ENCODE measurements at places on chromosomes 5 and 9. TPM values are rescaled to one million over a fixed set of nuclear protein-coding genes. Genes with fewer than 3 reads are reported as not detected.

MCTP1 gene
- total RNA-seq, result 39.8 TPM

DOCK2 gene
- 1.4 TPM for total RNA-seq

SSNA1 gene
- 86.9 TPM for total RNA-seq

ADAMTS6 gene
- 0.64 TPM for total RNA-seq

ORM1 gene
- 3.5 TPM for total RNA-seq

ARHGEF28 gene
- 34.8 TPM for total RNA-seq

GRCh38 chr5:88831816-88832215, 51.2 kb downstream of the MEF2C start:
- no peak for DNase-seq
- H3K27ac ChIP-seq, result 0 out of 2 replicates have a peak overlapping the region, but pooled peaks have one; percentile 40
- peaks cover 32% of the 10 kb centered on the region for H3K4me1 ChIP-seq
- no peaks in the 10 kb centered on the region for H3K36me3 ChIP-seq
- no peaks in the 10 kb centered on the region for H3K27me3 ChIP-seq
- no peak overlapping the region for H3K4me3 ChIP-seq

GRCh38 chr5:137836298-137836697, 31.4 kb upstream of the MYOT start:
- H3K27ac ChIP-seq, result no peak overlapping the region
- no peaks in the 10 kb centered on the region for H3K27me3 ChIP-seq
- H3K4me1 ChIP-seq, result peaks cover 21% of the 10 kb centered on the region
- H3K4me3 ChIP-seq, result no peak overlapping the region

- no peak overlapping the region for H3K27ac ChIP-seq
- H3K4me1 ChIP-seq, result no peaks in the 10 kb centered on the region
- no peak overlapping the region for H3K4me3 ChIP-seq
- no peaks in the 10 kb centered on the region for H3K36me3 ChIP-seq
- no peak for DNase-seq
These were observed 426 bp downstream of the C7 start for GRCh38 chr5:40909723-40910122.

DNA sequence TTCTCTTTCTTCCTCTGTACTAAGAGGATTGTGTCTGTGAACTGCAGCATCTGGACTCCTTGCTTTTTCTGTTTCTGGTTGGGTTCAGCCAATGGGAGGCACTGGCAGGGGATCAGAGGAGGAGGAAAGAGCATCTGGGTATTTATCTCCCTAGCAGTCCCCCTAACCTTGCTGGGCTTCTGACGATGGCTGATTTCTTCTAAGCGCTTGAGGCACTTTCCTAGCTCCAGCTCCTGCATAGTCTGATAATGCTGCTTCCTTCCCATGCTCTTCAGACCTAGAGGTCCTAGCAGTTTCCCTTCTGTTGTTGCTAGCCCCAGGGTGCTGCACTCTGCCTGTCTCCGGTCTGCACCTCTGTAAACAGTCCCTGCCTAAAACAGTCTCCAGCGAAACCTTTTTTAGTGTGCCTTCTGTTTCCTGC, 225.1 kb downstream of the PDZD2 start:
- DNase-seq, result no peak
- no peaks in the 10 kb centered on the region for H3K36me3 ChIP-seq
- H3K4me3 ChIP-seq, result no peak overlapping the region
- H3K27me3 ChIP-seq, result peaks cover 6% of the 10 kb centered on the region
- no peak overlapping the region for H3K27ac ChIP-seq

GRCh38 chr9:70816316-70816715, 305.1 kb downstream of the TRPM3 start:
- no peaks in the 10 kb centered on the region for H3K27me3 ChIP-seq
- H3K4me1 ChIP-seq, result no peaks in the 10 kb centered on the region
- H3K36me3 ChIP-seq, result no peaks in the 10 kb centered on the region
- H3K27ac ChIP-seq, result no peak overlapping the region
- H3K4me3 ChIP-seq, result no peak overlapping the region
- no peak for DNase-seq

DNA sequence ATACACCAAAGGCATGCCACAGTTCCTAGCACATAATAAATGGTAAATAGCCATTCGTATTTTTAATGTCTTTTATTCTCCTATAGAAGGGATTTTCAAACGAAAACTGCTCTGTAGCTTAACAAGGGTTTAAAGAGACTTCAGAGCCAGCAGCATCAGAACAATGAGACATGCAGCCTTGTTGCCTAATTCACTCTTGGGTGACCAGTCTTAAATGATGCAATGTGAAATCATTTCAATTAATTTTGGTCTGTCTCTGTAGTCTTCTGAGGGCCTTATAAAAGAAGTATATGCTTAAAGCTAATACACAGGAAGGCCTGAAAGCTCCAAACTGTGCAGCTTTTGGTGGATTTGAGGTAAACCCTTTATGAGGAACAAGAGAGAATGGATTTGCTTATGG, 888.8 kb upstream of the WWC1 start:
- no peak for DNase-seq
- no peak overlapping the region for H3K27ac ChIP-seq
- no peaks in the 10 kb centered on the region for H3K27me3 ChIP-seq
- H3K4me3 ChIP-seq, result no peak overlapping the region

DNA sequence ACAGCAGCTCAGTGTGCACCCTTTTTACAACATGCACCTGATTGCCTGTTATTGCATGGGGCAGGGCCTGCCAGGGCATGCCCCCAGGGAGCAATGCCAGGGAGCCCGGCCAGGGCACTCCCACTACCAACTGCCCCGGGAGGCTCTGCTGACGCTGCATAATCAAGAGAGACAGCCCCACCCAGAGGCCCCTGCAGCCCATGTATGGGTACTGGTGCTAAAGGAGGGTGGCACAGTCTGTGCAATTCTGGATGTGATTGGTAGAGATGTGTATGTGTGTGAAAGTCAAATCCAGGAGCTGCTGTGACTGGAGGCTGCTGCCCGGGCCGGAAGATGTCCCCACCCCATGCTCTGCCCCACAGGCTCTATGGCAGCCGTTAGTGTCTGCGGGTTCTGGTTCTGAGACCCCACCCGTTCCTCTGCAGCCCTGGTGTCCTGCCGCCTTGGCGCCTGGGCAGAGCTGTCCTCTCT, 3.9 kb upstream of the NEURL1B start:
- no peak for DNase-seq
- no peak overlapping the region for H3K4me3 ChIP-seq
- H3K27me3 ChIP-seq, result peaks cover under 1% of the 10 kb centered on the region
- no peak overlapping the region for H3K27ac ChIP-seq
- no peaks in the 10 kb centered on the region for H3K36me3 ChIP-seq

DNA sequence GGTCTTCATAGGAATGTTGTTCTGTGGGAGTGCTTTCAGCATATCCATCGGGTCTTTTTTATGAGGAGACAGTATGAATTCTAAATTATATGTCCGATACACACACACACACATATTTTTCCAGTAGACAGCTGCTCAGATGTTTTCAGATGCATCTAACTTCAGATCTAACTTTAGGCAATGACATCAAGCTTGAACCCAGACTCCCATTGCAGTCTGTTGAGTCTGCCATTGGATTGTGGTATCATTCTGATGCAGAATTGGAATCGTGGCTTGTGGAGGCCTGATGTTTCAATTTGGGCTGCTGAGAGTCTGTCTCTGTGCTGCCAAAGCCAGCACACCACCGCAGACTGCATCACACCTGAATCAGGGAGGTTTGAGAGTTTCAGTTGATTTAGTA, 376.4 kb downstream of the OSTF1 start:
- H3K27ac ChIP-seq, result no peak overlapping the region
- no peak for DNase-seq
- no peak overlapping the region for H3K4me3 ChIP-seq
- no peaks in the 10 kb centered on the region for H3K27me3 ChIP-seq
- H3K36me3 ChIP-seq, result no peaks in the 10 kb centered on the region

- H3K4me1 ChIP-seq, result no peaks in the 10 kb centered on the region
- no peak overlapping the region for H3K4me3 ChIP-seq
- no peaks in the 10 kb centered on the region for H3K36me3 ChIP-seq
- no peak overlapping the region for H3K27ac ChIP-seq
- DNase-seq, result no peak
- H3K27me3 ChIP-seq, result no peaks in the 10 kb centered on the region
These were observed 687.6 kb upstream of the MEF2C start for GRCh38 chr5:89570557-89570956.

GRCh38 chr9:130741831-130742449, 48.4 kb downstream of the EXOSC2 start:
- no peaks in the 10 kb centered on the region for H3K4me1 ChIP-seq
- H3K27me3 ChIP-seq, result no peaks in the 10 kb centered on the region
- no peaks in the 10 kb centered on the region for H3K36me3 ChIP-seq
- no peak overlapping the region for H3K27ac ChIP-seq

- peak; percentile 15 for DNase-seq
- no peaks in the 10 kb centered on the region for H3K27me3 ChIP-seq
- peaks cover 7% of the 10 kb centered on the region for H3K4me1 ChIP-seq
- no peak overlapping the region for H3K4me3 ChIP-seq
- no peak overlapping the region for H3K27ac ChIP-seq
- H3K36me3 ChIP-seq, result no peaks in the 10 kb centered on the region
These were observed 68.4 kb downstream of the PBX3 start for GRCh38 chr9:125815568-125815967.

GRCh38 chr9:85586684-85587083, 155.1 kb downstream of the AGTPBP1 start:
- H3K27me3 ChIP-seq, result no peaks in the 10 kb centered on the region
- no peak for DNase-seq
- H3K36me3 ChIP-seq, result no peaks in the 10 kb centered on the region
- no peaks in the 10 kb centered on the region for H3K4me1 ChIP-seq

- H3K4me1 ChIP-seq, result no peaks in the 10 kb centered on the region
- no peaks in the 10 kb centered on the region for H3K36me3 ChIP-seq
- H3K4me3 ChIP-seq, result no peak overlapping the region
- H3K27ac ChIP-seq, result no peak overlapping the region
- no peaks in the 10 kb centered on the region for H3K27me3 ChIP-seq
- no peak for DNase-seq
These were observed 31.8 kb downstream of the ANXA1 start for GRCh38 chr9:73183428-73183827.
